Right atrium auricular region (tissue), 2 donors: ENCODE measurements at places on chromosomes 7 and 10. TPM values are rescaled to one million over a fixed set of nuclear protein-coding genes. Genes with fewer than 3 reads are reported as not detected.

DNA sequence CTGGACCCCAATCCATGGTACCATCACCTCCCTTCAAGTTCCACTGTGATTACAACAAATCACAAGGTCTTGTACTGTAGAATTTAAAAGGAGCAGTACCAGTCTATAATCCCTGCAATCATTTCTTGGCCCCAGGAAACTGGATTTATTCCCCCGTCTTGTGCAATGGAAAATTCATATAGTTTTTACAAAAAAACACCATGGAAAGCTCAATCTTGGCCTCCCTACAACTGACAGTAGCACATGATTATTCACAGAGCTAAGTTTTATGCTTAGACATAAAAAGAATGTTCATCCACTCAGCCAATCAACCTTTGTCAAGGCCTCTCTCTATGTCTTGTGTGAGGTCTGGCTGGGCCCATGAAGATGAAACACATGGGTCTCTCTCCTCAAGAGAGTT is 10.2 kb downstream of the DGKI start:
- no peak for DNase-seq

- no peak for DNase-seq
Measured at GRCh38 chr10:129179245-129179971, 287.6 kb upstream of the MGMT start.

- DNase-seq, result no peak
Measured at GRCh38 chr10:73253225-73253555, 746 bp upstream of the MRPS16 start.

DNA sequence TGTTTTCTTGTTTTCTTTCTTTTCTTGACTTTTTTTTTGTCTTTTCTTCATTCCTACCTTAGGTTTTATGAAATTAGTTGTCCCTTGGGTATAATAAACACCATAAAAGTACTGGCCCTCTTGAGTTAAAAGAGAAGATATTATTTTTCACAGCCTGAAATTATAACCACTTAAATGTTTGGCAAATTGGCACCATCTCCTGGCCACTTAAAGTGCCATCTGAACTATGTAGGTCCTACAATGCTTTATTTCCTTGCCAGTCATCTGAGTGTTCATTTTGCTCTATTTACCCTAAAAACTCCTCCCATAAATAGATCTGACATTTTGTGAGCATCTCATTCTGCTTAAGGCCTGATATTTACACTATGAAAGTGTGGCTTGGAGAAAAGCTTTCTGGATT is 98.9 kb upstream of the PRKCQ start:
- no peak for DNase-seq

DNA sequence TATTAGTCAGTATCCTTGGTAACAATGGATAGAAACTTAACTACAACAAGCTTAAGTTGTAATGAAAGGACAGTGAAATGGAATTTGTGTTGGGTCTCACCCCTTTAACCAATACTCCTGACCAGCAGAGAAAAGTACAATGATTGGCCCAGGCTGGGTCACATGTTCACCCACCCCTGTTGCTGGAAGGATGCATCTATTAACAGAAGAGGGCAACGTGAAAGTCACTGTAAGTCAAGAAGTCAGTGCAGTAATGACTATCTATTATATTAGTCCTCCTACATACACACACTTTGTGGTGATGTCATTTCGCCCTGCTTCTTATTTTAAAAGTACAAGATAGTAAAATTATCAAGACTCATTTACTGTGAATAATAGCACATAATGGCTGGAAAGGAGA is 16.2 kb downstream of the PNLIPRP2 start:
- no peak for DNase-seq

DNA sequence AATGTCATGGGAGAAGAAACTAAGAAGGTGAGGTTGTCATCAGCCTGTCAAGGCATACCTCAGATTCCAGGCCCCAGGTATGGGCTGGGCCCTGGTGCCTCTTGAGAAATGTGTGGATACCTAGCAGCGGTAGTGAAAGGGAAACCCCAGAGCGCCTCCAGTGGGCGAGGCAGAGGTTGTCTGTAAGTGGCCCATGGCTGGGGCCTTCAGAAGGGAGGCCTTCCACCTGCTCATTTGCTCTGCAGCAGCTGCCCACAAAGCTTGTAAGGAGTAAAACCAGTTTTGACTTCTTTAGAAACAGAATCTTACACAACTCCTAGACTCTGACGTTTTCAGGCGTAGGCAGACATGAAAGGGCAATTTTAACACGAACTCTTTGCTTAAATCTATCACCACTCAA is 509.9 kb downstream of the PARD3 start:
- no peak for DNase-seq

TDRD1 gene
- 1.1 TPM for total RNA-seq

GRCh38 chr7:106126170-106126938 is 14.2 kb upstream of the SYPL1 start:
- DNase-seq, result no peak

- DNase-seq, result no peak
Measured at GRCh38 chr7:4257146-4258111, 424.7 kb upstream of the FOXK1 start.

COL1A2 gene
- total RNA-seq, result 67.0 TPM

GRCh38 chr10:112303528-112303927 is 20.3 kb downstream of the TECTB start:
- no peak for DNase-seq

DNA sequence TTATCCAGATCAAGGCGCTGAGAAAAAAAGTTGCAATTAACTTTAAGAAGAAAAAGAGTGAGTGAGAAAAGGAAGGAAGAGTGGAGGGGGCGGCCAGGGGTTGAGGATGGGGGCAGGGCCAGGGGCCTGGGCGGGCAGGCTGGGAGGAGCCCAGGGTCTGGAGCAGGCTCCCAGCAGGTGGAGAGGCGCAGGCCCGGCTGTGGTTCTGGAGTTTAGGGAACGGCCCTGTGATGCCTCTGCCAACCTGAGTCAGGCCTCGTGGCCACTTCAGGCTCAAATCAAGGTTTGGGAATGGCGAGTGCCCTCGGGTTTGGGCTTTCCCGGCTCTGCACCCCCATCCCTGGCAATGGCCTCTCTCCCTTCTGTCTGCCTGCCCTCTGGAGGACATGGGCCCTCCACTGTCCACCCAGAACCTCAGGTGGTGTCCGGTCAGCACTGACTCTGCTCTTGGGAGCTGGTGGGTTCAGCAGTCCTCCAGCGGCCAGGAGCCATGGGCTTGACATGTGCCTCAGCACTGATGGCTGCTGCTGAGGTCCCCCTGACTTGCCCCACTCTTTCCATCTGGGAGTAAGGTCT is 41.0 kb upstream of the EMX2 start:
- no peak for DNase-seq

CYP2C9 gene
- total RNA-seq, result not detected

- DNase-seq, result no peak
Measured at GRCh38 chr10:15374566-15374965, 3.5 kb upstream of the FAM171A1 start.

DNA sequence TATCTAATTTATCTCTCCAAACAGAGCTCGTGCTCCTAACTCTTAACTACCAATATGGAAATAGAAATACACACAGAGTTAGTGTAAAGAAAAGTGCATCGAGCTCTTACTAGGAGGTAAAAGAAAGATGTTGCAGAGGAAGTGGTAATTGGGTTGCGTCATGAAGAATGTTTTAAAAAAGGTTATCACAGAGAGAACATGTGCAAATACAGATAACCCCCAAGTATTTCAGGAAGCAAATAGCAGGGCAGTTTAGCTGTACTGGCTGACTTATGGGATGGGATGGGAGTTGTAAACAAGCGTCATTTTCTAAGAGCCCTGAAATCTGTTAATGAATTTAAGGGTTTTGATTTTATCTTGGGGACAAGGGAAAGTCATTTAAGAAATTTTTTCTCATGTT is 153.9 kb downstream of the AGMO start:
- no peak for DNase-seq

DNA sequence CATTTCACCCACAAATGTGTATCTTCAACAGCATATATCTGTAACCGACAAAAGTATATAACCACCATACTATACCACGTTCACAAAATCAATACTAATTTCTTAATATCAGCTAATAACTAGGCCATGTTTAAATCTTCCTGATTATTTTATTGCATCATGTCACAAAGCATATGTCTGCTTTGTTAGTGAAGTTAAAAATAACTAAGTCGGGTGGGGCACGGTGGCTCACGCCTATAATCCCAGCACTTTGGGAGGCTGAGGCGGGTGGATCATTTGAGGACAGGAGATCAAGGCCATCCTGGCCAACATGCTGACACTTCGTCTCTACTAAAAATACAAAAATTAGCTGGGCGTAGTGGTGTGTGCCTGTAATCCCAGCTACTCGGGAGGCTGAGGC is 47.7 kb downstream of the HERC4 start:
- no peak for DNase-seq

GRCh38 chr7:77362905-77363304 is 53.2 kb downstream of the GSAP start:
- no peak for DNase-seq

JCAD gene
- 34.1 TPM for total RNA-seq

- no peak for DNase-seq
Measured at GRCh38 chr10:14600065-14600464, 174.6 kb downstream of the FAM107B start.

- no peak for DNase-seq
Measured at GRCh38 chr7:122584676-122585251, 114.2 kb downstream of the RNF133 start.

GRCh38 chr7:31129067-31129466 is 77.0 kb downstream of the ADCYAP1R1 start:
- no peak for DNase-seq

DNA sequence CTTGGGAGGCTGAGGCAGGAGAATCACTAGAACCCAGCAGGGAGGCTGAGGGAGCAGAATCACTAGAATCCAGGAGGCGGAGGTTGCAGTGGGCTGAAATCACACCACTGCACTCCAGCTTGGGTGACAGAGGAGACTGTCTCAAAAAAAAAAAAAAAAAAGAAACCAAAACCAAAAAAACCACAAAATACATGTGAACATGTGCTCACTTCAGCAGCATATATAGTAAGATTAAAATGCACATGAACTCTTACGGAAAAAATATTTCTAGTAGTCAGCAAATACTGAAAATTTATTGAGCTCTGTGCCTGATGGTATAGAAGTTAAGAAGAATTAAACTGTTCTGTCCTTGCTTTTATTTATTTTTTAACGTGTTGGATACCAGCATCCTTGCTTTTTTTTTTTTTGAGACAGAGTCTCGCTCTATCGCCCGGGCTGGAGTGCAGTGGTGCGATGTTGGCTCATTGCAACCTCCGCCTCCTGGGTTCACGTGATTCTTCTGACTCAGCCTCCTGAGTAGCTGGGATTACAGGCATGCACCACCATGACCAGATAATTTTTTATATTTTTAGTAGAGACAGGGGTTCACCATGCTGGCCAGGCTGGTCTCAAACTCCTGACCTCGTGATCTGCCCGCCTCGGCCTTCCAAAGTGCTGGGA is 9.6 kb upstream of the ZNF487 start:
- no peak for DNase-seq

DNA sequence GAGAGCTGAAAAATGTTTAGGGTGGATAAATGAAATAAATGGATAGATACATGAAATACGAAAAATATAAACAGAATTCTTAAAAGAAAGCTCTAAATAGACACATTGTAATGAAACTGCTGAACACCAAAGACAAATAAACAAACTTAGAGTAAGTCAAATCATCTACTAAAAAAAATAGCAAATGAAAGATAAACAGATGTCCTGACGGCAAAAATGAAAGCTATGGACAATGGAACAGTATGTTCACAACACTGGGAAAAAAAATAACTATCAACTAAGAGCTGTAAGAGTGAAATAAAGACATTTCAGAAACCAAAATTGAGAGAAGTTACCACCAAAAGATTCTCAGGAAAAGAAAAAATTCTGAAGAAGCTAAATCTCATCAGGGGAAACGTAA is 106.1 kb downstream of the SGMS1 start:
- DNase-seq, result no peak

GRCh38 chr10:94989192-94989591 is 50.7 kb downstream of the CYP2C9 start:
- DNase-seq, result no peak

DNA sequence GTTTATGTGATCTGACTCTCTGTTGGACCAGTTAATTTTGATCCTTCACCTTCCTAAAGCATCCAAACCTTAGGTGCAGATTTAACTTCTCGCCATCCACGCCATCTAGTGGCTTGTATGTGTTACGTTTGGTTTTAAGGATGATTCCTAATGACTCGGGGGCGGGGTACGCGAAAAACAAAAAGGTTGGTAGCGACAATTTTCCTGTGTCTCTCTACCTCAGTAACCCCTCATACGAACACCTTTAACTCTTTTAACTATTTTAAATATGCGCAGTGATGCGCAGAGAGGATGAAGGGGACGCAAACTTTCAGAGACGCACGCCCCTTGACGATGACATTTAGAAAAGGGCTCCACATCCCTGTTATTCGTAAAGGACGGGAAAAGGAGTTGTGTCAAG is 714 bp upstream of the KCND2 start:
- no peak for DNase-seq

HOXA10 gene
- not detected for total RNA-seq

CEP55 gene
- total RNA-seq, result 0.24 TPM

DNA sequence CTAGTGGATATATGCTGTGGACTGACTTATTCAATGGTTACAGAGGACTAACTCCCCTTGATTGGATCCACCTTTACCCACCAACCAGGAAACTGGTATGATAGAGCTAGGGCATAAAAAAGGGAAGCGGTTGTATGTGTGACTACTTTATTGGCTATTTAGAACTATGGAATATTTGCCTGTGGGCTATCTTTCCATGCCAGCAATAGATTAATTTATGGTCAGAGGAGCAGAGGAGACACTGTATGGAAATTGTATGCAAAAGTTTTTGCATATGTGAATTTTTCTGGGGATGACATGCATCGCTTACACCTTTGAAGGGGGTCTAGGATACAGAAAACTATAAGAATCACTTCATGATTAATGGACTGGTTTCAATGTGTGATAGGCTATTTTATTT is 105.7 kb downstream of the LHFPL3 start:
- no peak for DNase-seq

- DNase-seq, result no peak
Measured at GRCh38 chr7:89826557-89826956, 327.7 kb upstream of the STEAP1 start.
